ENCODE measurements at places on chromosomes 12 and 14.

DNA sequence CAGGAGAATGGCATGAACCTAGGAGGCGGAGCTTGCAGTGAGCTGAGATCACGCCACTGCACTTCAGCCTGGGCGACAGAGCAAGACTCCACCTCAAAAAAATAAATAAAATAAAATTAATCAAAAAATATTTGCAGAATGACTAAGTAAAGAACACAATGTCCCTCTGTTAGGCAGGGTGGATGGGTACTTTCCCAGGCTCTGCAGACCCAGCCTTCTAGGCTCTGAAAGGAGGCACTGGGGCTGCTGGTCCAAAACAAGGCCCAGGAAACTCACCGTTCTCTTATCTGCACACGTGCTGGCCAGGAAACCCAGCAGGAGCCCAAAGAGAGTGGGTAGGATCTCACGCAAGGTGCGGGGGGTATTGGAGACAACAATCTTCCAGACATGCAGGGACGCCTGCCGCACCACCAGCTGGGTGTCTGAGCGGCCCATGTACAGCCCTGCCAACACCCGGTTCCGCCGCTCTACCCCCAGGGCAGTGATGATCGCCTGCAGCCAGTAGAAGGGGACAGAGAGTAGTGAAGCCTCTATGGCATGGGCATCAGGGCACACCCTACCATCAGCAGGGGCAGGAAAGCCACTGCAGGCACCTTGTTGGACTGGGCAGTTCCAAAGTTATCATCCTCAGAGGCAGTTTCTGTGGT, 25.8 kb upstream of the RAB35 start:
- no peak for DNase-seq

DNA sequence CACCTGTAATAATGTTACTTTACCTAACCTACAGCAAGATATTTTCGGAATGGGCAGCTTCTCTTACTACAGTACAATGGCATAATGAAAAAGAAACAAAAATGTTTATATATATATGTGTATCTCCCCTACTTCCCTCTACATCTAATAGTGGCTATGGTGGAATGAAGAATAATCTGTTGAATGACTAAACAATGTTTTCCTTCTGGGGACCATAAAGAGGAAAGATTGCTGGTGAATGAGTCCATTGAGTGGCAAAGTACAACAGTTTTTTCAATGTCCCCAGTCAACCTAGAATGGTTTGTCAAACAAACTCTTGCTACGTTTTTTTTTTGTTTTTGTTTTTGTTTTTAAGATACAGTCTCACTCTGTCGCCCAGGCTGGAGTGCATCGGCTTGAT, 47.2 kb downstream of the RALGAPA1 start:
- DNase-seq: no peak

DNA sequence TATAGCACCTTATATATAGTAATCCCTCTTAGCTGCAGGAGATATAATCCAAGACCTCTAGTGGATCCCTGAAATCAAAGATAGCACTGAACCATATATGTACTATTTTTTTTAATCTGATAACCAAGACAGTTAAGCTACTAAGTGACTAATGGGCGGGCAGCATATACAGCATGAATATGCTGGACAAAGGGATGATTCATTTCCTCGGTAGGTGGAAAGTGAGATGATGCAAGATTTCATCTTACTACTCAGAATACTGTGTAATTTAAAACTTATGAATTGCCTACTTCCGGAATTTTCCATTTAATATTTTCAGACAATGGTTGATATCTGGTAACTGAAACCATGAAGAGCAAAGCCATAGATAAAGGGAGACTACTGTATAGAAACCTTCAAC, 36.2 kb downstream of the PRMT8 start:
- DNase-seq: no peak

- DNase-seq: no peak
These were observed 51.6 kb downstream of the RPS6KA5 start for GRCh38 chr14:91008759-91009409.

Data from naive thymus-derived CD8-positive, alpha-beta T cell (primary cell).